Effector CD4-positive, alpha-beta T cell (primary cell): ENCODE measurements at places on chromosomes 2 and 18.

- DNase-seq, result no peak
Observed at GRCh38 chr2:167438206-167438605, 549.9 kb downstream of the XIRP2 start.

DNA sequence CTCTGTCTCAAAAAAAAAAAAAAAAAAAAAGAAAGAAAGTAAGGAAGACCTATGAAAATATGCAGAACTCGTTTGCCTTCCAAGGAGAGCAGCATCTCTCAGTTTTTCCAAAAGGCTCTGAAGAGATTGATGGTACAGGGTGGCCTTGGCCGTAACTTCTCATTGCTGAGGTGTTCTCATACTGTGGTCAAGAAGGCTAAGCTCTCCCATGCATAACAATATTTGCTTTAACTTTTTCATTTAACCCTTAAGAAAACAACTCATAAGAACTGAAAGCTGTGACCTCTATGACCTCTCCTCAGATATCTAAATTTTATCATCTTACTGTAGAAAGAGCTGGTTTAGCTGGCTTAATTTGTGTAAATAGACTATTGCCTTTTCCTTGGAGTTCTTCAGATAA is 37.1 kb upstream of the GATA6 start:
- DNase-seq, result no peak

- no peak for DNase-seq
Observed at GRCh38 chr18:6605115-6605869, 124.2 kb upstream of the ARHGAP28 start.

DNA sequence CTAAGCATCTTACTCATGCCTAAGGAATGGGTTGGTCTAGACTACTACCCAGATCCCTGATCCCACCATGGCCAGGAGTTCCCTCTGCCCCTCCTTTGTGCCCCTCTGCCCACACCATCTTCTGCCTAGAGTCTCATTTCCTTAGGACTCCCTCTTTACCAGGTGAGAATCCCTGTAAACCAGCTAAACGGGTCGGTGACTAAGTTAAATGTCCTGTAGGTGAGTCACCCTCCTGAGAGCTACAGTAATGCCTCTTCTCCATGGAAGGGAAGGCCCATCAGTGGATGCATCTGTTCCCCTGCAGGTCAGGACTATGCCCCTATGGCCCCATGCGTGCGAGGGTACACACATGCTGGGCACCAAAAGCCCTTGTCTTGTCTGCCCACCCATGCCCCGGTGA is 25.4 kb downstream of the PTGR3 start:
- no peak for DNase-seq

DNA sequence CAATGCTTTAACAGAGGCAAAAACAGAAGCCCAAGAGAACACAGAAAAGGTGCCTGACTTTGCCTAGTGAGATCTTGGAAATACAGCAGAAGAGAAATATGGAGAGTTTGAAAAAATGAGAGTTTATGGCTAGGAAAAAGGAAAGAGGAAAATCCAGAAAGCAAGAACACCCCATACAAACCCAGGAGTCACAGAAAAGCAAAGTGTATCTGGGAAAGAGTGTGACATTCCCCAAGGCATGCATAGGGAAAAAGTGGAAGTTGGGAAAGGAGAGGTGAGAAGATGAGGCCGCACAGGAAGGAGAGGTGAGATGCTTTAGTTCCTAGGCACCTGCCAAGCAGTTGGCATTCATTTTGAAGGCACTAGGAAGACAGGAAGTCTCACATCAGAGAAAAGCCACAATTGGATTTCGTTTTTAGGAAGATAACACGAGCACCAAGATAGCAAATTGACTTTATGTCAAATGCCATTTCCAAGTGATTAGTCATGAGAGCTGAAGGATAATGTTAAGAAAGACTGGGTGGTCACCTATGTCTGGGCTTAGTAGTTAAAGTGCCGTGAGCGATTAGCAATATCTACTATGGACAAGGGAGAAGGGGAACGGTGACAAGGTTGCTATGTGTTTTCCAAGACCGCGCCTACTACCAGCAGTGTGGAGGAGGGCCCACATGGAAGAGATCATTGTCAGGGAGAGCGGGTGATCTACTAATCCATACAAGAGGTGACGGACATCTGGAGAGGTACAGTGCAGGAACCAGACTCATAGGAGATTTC is 224.1 kb upstream of the PARD3B start:
- no peak for DNase-seq

- DNase-seq, result no peak
Observed at GRCh38 chr2:19933351-19933981, 31.7 kb upstream of the TTC32 start.

DNA sequence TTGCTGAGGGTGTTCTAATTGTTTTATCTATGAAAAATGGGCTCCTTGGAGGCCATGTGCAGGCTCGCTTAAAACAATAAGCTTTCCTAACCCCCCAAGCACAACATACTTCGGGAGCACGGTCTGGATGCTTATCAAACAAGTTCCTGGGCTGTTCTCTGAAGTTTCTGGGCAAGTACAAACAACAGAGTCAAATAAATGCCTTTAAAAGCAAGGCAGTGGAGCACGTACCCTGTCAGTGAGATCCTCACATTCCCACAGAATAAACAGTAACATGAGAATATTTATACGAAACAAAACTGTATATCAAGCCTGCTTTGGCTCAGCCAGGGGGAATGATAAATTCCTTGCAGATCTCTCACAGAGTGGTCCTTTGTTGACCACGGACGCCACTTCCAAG is 44.8 kb downstream of the FTCDNL1 start:
- no peak for DNase-seq

DNA sequence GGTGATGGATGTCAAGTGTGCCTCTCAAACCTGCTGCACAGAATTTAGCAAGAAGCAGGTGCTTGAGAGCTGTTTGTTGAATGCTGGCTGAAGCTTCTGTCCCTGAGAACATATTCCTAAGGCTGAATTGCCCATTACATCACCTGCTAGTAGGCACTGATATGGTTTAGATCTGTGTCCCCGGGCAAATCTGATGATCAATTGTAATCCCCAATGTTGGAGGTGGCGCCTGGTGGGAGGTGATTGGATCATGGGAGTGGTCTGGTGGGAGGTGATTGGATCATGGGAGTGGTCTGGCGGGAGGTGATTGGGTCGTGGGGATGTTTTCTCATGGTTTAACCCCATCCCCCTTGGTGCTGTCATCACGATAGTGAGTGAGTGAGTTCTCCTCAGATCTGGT is 128.0 kb downstream of the HRH4 start:
- DNase-seq, result no peak

DNA sequence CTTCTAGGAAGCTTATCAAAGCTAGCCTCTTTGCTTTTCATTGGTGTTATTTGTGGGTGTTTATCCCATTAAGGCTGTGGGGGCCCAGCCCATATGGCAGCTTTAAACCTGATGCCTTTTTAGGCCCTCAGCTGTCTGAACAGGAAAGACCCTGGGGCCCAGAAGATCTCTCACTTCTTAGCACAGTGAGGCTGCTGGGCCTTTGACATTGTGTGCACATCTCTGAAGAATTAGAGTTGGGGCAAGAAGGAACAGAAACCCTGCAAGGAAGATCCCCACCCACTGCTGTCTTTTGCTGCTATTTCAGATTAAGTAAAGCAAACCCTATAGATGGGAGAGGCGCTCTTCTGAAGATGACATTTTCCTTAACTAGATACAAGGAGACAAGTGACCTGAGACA is 250.0 kb downstream of the SMAD2 start:
- DNase-seq, result no peak

DNA sequence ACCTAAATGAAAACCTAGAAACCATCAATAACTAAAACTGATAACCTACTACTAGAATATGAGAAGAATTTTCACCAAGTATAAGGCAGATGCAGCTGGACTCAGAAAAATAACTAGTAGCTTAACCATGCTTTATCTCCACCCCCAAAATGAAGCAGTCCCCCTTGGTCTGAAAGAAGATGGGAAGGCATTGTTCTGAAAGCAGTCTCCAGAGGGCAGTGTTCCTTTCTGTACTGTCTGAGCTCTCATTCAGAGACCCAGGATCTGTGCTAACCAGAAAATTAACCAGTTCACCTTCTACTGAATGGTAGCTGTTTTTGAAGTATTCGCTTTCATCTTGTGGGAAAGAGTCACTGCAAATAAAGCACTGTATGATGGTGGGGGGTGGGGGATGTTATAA is 273.0 kb downstream of the PDE11A start:
- DNase-seq, result no peak

- DNase-seq, result no peak
Observed at GRCh38 chr2:241554610-241555322, 3.8 kb upstream of the BOK start.

- no peak for DNase-seq
Observed at GRCh38 chr2:3469486-3469885, 49.8 kb downstream of the ADI1 start.

- DNase-seq, result peak; percentile 46
Observed at GRCh38 chr2:45649858-45650811, 1.3 kb upstream of the PRKCE start.

GRCh38 chr2:58920001-58920400 is 678.9 kb upstream of the FANCL start:
- no peak for DNase-seq

GRCh38 chr2:46794693-46795317 is 120.8 kb downstream of the MCFD2 start:
- DNase-seq, result no peak

DNA sequence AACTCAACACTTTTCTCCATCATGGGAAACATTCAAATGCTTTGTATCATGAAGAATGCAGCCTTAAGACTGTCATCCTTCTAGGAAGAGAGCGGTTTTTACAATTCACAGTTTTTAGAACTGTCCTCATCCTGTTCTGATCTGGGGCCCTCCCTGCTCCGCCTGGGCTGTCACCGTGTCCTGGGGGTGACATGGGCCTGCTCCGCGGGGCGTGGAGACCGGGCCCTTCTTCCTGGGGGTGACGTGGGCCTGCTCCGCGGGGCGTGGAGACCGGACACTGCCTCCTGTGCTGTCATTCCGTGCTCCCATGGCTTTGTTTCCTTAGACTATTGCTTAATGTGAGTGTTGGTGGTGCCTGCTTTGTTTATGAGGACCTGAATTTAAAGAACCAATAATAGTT is 122.8 kb downstream of the TMEM18 start:
- no peak for DNase-seq

GRCh38 chr18:8332286-8332685 is 277.0 kb upstream of the RAB12 start:
- DNase-seq, result no peak

DNA sequence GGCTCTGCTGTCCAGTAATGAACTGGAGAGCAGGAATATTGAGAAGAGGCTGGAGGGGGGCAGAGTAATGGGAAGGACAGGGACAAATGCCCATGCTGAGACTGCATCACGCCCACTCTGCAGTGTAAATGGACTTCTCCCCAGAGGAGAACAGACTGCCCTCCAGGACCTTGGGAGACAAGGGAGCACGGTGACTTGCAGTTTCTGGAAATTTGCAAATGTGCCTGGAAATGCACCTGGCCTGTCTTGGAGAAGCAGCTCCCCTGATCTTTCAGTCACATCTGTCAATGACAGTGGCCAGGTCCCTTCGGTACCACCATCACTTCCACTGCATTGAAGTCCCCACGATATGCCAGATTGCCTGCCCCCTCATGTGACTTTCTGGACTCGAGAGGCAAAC is 178.7 kb upstream of the SH3BP4 start:
- no peak for DNase-seq

- peak; percentile 22 for DNase-seq
Observed at GRCh38 chr18:21703241-21703820, 1.2 kb downstream of the ABHD3 start.

GRCh38 chr2:124875627-124876244 is 850.6 kb downstream of the CNTNAP5 start:
- no peak for DNase-seq

GRCh38 chr2:123468071-123468470 is 557.0 kb upstream of the CNTNAP5 start:
- no peak for DNase-seq

DNA sequence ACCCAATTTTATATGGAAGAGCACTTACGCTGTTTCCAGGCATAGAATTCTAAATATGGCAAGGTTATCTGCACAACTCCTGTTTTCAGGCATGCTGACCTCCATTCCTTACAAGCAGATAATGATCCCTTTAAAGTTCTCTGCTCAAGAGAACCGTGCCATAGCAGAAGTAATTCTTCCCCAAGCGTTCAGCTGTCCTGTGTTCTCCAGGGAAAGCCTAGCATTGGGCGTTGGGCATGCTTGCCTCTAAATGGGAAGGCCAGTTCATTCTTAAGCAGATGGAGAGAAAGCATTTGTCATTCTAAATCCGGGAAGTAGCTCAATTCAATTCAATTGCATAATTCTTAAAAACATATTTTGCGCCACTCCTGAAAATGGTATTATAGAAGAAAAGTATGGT is 55.7 kb upstream of the EML4 start:
- DNase-seq, result no peak

- DNase-seq, result no peak
Observed at GRCh38 chr2:48668992-48669391, 51.3 kb downstream of the GTF2A1L start.

GRCh38 chr2:98750593-98751282 is 19.8 kb upstream of the MGAT4A start:
- no peak for DNase-seq

DNA sequence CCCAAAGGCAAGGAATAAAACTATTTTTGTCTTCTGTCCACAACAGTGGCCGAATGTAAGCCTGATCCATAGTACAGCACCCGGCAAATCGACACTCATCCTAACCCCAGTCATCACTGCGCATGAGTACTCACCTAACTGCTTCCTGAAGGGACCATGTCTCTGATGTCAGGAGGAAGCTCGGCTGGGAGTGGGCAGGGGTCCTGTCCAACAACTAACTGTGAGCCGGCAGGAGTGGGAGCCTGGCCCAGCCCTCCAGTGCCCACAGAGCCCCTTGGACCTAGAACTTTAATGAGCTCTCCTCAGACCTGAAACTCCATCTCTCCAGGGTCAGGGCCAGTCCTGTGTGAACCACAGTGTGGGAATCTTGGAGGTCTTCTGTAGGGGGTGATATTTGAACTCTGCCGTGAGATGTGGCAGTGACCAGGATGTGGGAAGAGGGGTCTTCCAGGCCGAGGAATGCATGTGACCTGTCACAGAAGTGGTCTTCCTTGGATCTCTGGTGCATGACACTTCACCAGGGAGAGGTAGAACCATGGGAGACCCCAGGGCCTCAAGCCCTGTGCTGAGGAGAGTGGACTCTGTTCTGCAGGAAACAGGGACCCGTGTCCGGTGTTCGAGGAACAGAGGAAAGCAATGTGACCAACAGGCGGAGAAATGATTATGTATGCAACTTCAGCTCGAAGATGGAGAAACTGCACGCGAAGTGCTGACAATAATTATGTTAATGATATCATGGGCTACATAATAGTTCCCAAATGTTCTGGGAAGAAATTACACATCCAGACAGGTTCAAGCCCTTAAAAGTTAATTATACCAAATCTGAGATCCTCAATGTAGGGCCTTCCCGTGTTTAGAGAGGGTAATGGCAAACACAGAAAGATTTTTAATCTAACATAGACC is 240.1 kb upstream of the HDAC4 start:
- DNase-seq, result no peak

GRCh38 chr18:48455555-48456478 is 46.6 kb upstream of the ZBTB7C start:
- DNase-seq, result peak; percentile 43
